ENCODE measurements at places on chromosomes 12 and 14.

DNA sequence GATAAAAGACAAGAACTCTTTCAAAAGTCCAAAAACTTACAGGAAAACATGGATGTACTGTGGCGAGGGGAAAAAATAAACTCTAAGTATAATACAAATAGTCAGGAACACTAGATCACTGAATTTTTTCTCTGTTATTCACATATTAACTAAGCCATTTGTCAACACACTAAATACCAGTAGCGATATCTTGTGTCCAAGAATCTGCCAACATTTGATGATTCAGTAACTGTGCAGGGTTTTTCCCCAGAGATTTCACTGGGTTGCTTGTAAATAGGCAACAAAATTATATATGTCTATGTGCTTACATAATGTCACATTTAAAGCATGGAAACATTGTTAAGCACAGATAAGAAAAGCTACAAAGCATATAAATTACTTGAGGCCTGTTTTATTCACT lies 205.9 kb downstream of the KIF21A start:
- no peak for DNase-seq

GRCh38 chr14:54754623-54755386 lies 147.8 kb downstream of the GCH1 start:
- DNase-seq: no peak

DNA sequence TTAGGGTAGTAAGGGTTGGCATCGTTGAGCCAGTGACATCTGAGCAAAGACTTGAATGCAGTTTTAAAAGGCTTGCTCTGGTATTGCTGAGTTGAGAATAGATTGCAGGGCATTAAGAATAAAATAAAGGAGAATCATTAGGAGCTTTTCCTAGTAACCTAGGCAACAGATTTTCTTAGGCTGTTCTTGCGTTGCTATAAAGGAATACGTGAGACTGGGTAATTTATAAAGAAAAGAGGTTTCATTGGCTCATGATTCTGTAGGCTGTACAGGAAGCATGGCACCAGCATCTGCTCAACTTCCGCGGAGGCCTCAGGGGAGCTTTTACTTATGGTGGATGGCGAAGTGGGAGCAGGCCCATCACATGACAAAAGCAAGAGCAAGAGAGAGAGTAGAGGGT lies 97.4 kb downstream of the RAD51B start:
- DNase-seq: no peak

GRCh38 chr14:65854215-65854614 lies 441.7 kb downstream of the FUT8 start:
- no peak for DNase-seq

DNA sequence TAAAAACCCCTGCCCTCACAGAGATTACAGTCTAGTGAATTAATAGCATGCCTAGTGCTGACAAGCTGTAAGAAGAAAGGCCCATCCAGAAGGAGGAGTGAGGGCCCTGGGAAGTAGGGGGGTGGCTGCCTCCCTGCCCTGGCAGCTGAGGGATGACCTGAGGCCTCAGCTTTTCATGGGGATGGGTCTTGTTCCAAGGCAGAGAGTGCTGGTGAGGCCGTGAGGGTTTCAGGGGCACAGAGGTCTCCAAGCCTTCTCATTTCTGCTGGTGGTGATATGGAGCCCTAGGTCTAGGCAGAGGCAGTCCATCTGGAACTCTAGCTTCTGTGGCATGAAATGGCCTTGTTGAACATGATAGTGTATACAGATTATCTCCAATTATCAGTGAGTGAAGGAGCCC lies 114.4 kb downstream of the ZFP36L1 start:
- DNase-seq: no peak

- no peak for DNase-seq
Measured at GRCh38 chr14:84806622-84807021, 723.3 kb upstream of the FLRT2 start.

- no peak for DNase-seq
Measured at GRCh38 chr12:119676573-119676972, 8.6 kb downstream of the PRKAB1 start.

DNA sequence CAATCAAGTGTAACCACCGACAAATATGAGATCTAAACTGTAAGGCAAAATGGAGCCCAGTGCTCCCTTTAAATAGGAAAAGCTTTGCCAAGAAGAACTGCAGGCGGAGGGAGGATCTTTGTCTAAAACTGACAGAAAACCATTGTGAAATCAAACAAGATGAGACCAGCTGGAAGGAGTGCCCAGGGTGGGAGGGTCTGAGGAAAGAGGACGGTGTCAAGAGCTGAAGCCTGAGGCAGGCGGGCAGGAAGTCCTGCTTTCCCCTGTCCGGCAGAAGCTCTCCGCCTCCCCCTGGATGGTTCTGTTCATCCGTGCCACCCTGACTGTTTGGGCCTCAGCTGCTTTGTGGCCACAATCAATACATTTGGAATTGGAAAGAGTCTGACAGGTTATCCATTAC lies 37.5 kb downstream of the CDC42BPB start:
- no peak for DNase-seq

GRCh38 chr12:131123817-131124216 lies 170.1 kb downstream of the ADGRD1 start:
- DNase-seq: no peak

DNA sequence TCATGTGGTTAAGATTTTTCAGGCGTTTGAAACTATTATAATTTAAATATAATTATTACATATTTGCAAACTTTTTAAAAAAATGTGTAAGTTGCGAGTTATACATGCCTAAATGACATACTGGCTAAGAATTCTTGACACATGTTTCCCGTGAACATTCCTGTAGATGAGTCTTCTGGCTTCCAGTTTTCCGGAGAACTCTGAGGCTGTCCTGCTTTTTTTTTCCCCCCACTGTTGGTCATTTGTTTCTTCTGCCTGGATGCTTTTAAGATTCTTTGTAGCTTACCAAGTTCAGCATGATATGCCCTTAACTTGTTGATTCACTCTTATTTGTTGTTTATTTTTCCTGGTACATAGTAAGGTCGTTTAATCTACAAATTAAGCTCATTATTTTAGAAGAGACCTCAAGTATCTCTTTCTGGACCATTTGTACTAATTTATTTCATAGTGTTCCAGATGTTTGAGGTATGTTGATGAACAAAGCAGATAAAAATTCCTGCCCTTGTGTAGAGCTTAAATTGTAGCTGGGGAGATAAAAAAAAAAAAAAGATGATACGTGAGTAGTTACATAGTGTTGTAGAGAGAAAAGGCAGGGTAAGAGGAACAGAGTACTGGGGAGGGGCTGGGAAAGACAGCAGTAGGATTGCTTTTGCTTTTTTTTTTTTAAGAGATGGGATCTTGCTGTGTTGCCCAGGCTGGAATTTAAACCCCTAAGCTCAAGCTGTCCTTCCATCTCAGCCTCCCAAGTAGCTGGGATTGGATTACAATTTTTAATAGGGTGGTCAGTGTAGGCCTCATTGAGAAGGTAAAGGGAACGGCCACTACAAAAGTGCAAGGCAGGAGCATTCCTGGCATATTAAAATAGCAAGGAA lies 32.8 kb downstream of the ARHGAP5 start:
- DNase-seq: no peak

DNA sequence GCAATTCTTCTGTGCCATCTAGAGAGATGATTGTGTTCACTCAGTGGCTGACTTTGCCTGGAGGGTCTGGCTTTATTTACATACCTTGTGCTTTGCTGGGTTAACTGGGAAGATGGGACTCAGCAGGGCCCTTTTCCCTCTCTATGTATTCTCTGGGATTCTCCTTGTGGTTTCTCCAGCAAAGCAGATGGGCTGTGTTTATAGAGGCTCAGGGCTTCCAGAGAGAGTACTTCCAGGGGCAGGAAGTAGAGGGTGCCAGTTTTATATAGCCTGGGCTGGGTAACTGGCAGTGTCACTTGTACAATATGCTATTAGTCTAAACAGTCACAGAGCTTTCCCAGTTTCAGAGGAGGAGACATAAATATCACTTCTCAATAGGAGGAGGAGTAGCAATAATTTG lies 509.9 kb downstream of the DIO2 start:
- no peak for DNase-seq

DNA sequence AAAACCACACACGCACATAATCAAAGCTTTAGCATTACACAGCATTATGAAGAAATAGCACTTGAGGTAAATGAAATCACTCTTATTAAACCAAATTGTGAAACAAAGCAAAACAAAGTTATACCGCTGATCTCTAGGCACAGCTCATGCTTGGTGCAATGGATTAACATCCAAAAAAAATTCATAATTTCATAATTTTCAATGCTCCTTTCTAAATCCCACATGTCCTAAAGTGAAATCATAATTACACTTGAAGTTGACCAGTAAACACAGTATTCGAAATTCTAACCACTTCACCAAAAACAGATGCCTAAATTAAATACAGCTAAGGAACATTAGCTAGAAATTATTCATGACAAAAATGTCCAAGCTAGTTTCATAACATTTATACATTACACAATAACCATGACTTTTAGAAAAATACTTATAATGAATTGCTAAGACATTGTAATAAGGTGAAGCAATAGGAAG lies 1.5 kb downstream of the MLH3 start:
- no peak for DNase-seq

- DNase-seq: no peak
Measured at GRCh38 chr14:54567639-54568561, 972 bp downstream of the SAMD4A start.

- DNase-seq: no peak
Measured at GRCh38 chr14:61749264-61749663, 13.0 kb upstream of the SNAPC1 start.

GRCh38 chr12:64825143-64826021 lies 935 bp downstream of the TBC1D30 start:
- no peak for DNase-seq

GRCh38 chr14:104557086-104557485 lies 22.5 kb upstream of the C14orf180 start:
- no peak for DNase-seq

DNA sequence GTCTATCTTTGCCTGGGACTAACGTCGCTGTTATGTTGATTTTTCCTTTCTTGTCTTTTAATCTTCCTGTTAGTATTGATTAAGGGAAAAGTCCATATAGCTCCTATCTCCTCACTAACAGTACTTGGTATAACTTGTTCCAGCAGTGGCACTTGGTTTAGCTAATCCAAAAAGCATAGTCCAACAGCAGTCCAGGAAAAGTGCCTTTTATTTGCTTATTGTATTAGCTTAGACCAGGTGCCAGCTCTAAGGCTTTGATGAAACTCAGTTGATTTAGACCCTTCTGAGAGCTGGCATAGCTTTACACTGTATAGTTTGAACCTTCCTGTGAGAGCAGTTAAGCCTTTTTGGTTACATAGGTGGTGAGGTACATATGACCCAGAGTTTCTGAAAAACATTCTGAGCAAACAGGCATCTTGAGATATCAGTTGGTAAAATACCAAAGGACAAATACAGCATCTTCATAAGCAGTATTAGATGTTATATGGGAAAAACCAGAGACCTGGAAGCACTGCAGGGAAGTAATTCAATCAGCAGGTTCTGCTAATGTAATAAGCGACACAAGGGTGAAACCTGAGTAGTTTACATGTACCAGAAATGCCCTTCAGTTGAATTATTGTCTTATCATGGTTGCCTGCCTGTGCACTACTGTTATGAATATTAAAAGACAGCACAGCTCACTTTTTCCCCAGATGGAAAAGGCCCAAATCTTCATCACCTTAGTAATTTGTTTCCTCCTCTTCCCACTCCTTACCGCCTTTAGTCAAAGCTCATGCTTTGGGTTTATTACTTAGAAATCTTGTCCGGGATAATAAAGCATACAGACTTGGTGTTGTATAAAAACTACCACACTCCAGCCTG lies 13.0 kb downstream of the PELI2 start:
- no peak for DNase-seq

DNA sequence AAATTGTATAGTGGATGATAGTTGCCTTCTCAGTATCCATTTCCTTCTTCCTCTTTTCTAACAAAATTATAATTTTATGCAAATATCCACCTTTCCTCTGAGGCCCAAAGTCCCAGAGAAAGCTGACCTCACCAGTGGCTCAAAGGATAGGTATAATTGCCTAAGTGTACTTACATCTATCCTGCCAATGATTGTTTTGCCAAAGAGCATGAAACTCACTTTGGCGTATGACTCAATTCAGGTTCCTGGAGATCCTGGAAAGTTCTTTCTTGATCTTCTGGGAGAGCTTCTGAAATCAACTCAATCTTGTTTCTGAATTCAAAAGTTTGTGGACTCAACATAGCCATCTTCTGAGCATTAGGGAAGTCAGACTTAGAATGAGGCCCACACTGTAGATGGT lies 10.5 kb upstream of the RBM25 start:
- no peak for DNase-seq

GRCh38 chr12:72349491-72349890 lies 77.3 kb downstream of the TRHDE start:
- no peak for DNase-seq

- DNase-seq: no peak
Measured at GRCh38 chr12:104439137-104439536, 17.6 kb upstream of the CHST11 start.

DNA sequence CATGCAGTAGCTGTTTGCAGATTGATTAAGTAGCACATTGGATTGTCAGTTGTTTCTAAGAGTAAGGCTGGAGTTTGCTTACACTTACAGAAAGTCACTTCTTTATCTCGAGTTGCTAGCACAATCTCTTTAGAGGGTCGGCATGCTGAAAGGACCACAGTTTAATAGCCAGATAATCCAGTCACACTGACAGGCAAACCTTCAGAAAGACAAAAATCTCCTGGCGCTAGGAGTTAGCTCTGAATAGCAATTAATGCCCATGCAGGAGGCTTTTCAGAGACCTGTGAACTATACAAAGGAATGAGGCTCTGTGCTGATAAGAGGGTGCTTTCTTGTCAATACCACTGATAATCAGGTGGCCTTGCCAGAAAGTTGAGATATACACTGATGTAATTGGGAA lies 1043.0 kb downstream of the AACS start:
- no peak for DNase-seq

DNA sequence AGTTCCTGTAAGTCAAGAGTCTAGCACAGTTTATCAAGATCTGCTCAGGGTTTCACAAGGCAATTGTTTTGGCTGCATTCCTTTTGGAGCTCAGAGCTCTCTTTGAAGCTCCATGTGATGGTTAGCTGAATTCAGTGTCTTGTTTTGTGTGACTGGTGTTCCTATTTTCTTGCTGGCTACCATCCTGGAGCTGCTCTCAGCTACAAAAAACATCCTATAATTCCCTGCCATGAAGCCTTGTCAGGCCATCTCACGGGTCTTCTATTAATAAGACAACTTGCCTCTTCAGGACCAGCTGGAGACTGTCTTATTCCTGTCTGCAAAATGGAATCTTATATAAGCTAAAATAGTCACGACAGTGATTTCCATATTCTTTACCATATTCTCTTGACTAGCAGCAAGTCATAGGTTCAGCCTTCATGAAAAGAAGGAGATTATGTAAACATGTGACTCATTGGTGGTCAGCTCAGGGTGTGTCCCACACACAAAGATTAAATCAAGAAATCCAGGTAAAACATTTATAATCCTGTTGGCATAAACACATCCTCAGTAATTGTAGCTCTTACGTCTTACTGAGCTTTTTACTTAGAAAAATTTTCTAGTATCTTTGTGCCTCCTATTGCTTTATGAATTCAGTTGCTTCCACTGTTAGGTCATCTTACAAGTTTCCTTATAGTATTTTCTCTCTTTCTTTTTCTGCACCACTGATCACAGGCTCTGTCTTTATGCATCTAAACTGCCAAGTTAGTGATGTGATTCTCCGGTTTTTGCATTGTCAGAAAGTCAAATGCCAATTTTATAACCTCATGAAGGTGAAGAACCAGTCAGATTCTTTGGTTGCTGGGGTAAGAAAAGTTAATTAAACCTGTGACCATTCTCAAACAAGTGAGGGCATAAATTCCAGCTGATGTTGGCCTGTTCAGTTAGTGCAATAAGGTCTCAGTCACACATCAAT lies 378.5 kb upstream of the MGAT4C start:
- DNase-seq: no peak
